Right ventricle myocardium superior (tissue), 1 donor: ENCODE measurements at places on chromosomes 1 and 21.

GRCh38 chr1:185435696-185436379 is 118.8 kb upstream of the IVNS1ABP start:
- DNase-seq = no peak

DNA sequence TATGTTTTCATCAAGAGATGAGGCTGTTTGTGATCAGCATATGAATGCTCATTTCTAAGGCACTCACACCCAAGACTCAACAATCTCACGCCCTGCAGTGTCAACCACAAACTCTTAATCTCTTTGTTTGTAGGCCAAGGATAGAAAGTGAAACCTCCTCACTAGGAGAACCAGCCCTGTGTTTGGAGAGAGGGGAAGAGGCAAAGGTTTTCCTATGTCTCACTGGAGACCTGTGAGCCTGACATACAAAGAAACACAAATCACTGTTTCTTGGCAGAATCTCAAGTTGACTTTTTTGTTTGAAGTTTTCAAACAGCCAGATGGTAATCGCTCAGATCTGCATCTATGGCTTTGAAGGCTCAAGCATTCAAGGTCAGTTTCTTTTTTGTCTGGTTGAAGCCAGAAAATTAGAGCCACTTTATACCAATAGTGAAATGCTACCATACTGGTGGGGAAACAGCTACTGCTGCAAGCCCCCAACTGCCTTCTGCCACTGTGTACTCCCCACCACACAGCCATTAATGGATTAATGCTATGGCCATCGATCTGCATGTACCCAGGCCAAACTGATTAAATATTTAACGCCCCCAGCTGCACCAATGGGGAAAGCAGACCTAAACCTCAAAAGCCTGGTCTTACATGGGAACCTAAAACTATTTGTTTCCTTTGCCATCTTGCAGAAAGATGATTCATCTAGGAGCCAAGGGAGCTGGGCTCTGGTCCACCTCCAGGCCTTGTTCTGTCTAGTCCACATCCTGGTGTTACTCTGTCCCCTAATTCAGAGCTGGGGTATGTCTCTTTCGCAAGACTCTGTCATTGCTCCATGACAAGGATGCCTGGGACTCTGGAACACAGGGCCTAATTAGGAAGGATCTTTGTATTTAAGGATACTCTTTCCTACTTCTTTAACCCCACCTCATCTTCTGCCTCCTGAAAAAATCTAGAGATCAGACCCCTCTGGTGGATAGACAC is 16.3 kb downstream of the PDZK1 start:
- DNase-seq = no peak

GRCh38 chr1:56469640-56470371 is 109.6 kb downstream of the PLPP3 start:
- DNase-seq = no peak

DNA sequence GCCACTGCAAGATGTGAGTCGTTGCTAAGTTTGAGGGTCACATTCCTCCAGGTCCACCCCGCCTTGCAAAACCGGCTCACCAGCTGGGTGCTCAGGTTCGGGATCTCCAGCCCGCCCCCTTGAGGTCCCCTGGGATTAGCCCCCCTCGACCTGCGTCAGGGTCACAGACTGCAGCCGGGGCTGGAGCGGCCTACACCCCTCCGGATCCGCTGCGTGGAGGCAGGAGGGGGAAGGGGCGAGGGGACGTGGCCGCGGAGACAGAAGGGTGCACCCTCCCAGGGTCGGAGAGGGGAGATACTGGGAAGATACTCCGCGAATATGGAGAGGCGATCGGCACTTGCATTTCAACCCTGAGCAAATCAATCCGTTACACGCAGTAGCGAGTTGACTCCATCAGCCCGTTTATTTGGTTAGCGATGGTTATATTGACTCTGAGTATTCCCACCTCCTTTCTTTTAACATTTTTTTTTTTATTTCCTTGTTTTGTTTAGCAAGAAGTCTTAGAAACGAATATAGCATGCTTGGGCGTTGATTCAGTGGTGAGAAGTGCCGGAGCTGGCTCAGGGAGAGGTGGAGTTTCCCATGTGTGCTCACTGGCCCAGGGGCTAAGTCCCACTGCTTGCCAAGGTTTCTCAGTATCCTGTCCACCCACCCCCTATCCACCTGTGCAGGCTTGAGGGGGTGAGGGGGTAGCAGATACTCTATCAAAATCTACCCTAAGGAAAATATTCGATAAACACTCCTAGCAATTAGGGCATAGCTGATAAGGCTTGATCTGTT is 997 bp downstream of the IFNAR2 start:
- peak; percentile 67 for DNase-seq

GRCh38 chr1:5349526-5349925 is 642.7 kb downstream of the NPHP4 start:
- no peak for DNase-seq

DNA sequence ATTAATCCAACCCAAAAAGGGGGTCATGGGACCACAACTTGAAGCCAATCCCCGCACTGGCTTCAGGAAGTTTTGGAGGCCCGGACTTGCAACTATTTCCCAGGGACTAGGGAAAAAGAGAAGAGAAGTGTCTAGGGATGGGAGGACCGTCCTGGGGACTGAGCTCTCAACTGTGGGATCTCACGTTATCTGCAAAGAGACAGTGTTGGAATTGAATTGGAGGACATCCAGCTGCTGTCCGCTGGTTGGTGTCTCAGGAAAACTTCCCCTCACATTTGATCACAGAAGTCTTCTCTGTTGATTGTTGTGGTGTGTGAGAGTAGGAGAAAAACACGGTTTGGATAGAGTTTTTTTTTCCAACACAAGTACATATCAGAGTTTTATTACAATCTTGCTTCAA is 46.2 kb upstream of the CITED4 start:
- DNase-seq = no peak

DNA sequence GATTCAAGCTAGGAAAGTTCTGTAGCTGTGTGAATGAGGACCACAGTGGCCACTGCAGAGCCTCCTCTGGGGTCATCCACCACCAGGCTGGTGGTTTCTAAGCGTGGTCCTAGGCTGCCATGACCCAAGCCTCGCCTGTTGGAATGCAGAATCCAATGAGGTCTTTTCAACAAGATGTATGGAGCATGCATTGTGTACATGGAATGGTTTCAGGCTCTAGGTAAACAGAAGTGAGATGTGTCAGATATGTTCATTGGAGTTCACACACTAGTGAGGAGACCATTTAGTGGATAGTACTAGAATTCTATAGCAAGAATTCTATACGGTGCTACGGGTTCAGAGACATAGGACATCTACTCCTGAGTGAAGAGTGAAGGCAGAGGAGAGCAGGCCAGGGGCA is 10.7 kb downstream of the RNU5D-1 start:
- DNase-seq = no peak

DNA sequence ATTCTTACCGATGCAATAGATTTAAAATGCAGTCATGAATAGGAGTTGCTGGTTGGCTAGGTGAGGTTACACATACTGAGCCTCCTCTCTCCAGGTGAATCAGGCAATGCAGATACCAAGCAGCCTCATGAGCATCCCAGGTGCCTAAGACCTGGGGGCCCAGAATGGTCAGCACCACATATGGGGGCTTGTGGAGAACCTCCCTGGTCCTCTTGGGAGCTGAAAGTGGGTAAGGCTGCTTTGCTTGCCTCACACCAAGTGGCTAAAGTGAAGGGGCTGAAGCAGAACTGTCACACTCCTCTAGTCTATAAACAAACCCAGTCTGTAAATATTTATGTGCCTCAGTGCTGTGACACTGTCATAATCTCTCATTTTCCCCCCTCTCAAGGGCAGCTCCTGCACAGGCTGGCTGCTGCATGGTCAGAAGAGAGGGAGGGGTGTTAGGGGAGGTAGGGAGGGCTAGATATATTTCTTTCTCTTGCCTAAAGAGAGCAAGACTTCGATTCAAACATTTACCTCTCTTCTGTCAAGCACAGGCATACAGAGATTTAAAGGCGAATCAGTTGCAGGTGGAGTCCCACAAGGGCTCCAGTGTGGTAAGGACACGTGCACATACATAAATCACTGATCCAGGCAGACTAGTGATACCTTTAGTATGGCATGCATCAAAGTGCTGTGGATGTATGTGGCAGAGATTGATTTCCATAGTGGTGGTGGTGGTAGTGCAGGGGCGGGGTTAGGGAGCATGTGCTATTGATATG is 157.9 kb upstream of the TNR start:
- DNase-seq = no peak

DNA sequence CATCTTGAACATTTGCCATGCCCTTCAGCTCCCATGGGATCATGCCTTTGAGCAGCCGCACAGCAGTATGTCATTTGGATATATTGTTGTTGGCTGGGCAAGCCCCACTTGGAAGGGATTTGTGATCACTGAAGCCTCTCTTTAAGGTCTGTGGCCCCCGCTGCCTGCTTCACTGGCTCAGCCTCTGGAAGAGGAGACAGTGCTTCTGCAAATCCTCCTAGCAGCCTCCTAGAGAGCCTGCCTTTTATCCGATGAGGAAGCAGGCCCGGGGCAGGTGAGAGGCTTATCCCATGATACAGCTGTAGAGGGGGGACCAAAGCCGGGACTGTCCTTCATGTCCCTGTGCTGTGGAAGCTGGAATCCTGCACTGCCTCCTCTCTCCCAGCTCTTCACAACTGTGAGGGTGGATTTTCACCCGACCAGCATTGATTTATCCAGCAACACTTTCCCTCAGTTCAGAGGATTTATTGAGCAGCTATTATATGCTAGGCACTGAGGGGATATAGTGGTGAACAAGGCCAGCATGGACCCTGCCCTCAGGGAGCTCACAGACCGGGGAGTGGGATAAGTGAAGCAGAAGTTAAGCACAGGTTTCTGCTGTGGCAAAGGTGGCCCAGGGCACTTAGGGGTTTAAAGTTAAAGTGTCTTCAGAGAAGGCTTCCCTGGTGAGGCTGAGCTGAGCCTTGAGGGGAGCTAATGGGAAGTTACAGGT is 3.9 kb downstream of the TMEM61 start:
- no peak for DNase-seq

- DNase-seq = no peak
Observed at GRCh38 chr1:180261524-180262155, 31.6 kb downstream of the LHX4 start.

DNA sequence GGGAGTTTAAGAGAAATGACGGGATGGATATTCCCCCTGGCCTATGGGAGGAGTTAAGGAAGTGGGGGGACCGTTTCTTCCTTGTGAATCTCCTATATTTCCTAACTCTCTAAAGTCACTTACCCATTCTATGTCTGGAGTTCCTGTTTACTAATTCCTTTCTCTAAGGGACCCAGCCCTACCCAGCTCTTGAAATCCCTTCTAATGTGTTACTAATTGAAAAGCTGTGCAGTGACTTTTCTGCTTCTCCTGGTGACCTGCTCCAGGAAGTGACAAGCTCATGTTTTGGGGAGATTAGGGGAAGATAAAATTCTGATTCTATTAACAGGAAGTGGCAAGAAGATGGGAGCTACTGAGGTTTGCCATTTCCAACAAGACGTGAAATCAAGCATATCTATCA is 4.0 kb upstream of the SAMSN1 start:
- DNase-seq = no peak

GRCh38 chr1:24795236-24795635 is 50.0 kb downstream of the CLIC4 start:
- no peak for DNase-seq

GRCh38 chr1:39819091-39819812 is 30.6 kb upstream of the BMP8B start:
- DNase-seq = no peak

GRCh38 chr1:24364975-24365678 is 46.0 kb downstream of the GRHL3 start:
- no peak for DNase-seq

GRCh38 chr1:206608108-206608698 is 4.1 kb downstream of the EIF2D start:
- DNase-seq = no peak

DNA sequence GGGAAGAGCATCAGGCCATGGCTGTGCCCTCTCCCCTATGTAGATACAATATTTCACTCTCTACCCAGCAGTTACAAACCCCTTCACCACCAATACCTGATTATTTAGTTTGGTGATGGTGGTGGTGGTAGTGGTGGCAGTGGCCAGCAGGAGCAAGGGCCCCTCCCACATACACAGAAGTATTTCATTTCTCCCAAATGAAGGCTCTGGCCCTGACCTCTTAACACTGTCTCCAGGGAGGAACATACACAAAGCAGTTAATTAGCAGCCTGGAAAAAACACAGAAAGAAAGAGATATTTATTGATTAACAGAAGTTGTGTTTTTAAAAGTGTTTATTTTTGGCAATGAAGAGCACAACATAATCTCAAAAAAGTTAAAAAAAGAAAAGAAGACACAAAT is 212.7 kb upstream of the SAMSN1 start:
- DNase-seq = no peak

DNA sequence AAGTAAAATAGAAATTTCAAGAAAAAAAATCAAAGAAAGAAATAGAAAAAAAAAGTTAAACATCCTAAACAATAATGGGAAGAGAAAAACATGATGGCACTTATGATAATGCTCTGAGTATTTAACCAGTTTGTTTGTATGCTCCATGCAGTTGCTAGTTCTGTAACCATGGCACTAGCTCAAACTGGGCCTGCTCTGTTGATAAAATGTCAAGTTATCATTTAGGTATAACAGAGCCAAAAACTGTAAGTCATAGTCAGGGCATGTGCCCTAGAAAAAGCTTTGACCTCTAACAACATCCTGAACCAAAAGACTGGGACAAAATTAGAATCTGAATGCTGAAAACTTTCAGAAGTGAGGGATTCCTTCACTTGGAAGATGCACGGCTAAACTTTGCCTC is 148.9 kb downstream of the KCNT2 start:
- no peak for DNase-seq

GRCh38 chr1:40704817-40705733 is 13.6 kb downstream of the NFYC start:
- no peak for DNase-seq

GRCh38 chr1:246734866-246735265 is 10.7 kb downstream of the SCCPDH start:
- no peak for DNase-seq

GRCh38 chr21:33375101-33375644 is 28.0 kb upstream of the IFNGR2 start:
- DNase-seq = no peak

GRCh38 chr21:33196941-33197374 is 32.8 kb upstream of the IFNAR2 start:
- peak; percentile 64 for DNase-seq

GRCh38 chr21:35237287-35237686 is 188.2 kb upstream of the RUNX1 start:
- DNase-seq = no peak

GRCh38 chr1:98669355-98670296 is 8.1 kb downstream of the SNX7 start:
- no peak for DNase-seq
